ENCODE measurements at places on chromosomes 2 and 18. TPM values are rescaled to one million over a fixed set of nuclear protein-coding genes. Genes with fewer than 3 reads are reported as not detected.

The SLC38A11 gene
- 0.20 TPM for polyA plus RNA-seq

The HRH4 gene
- polyA plus RNA-seq, result 0.08 TPM

GRCh38 chr2:214706986-214707385 is 102.5 kb downstream of the BARD1 start:
- DNase-seq, result no peak

GRCh38 chr2:197071213-197071612 is 144.7 kb upstream of the PGAP1 start:
- no peak for DNase-seq

GRCh38 chr2:70515938-70516337 is 37.7 kb downstream of the TGFA start:
- no peak for DNase-seq

- DNase-seq, result no peak
Measured at GRCh38 chr2:127420039-127420864, 2.0 kb downstream of the PROC start.

GRCh38 chr2:225495706-225496105 is 96.2 kb downstream of the NYAP2 start:
- no peak for DNase-seq

DNA sequence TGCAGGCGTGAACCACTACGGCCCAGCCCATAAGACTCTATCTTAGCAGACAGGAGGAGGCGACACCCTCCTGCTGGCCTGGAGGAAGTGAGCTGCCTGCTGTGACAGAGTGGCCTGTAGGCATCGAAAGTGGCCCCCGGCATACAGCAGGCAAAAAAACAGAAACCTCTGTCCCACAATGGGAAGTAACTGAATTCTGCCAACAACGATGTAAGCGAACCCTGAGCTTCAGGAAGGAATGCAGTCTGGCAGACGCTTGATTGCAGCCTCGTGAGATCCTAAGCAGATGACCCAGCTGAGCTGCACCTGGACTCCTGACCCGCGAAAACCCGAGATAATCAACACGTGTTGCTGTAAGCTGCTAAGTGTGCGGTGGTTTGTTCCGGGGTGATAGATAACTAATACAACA is 13.6 kb downstream of the MRO start:
- DNase-seq, result no peak

All from forelimb muscle (tissue), 1 donor.